ENCODE measurements at places on chromosomes 7 and 10. TPM values are rescaled to one million over a fixed set of nuclear protein-coding genes. Genes with fewer than 3 reads are reported as not detected.

Gene AVL9
- 49.0 TPM for total RNA-seq

Gene SH2D4B
- total RNA-seq = 0.34 TPM

Gene GCC1
- total RNA-seq = 24.9 TPM

Gene SLC26A5
- 0.85 TPM for total RNA-seq

Gene CHCHD2
- total RNA-seq = 387 TPM

Gene KCNMA1
- total RNA-seq = 0.05 TPM

Gene SERPINE1
- total RNA-seq = 399 TPM

Gene SFTPA1
- total RNA-seq = not detected

Gene LRMDA
- total RNA-seq = 7.6 TPM

Gene GPR85
- 0.42 TPM for total RNA-seq

Gene MAT1A
- total RNA-seq = not detected

Gene SORBS1
- total RNA-seq = 3.6 TPM

Gene EEPD1
- total RNA-seq = 5.1 TPM

Gene C10orf62
- total RNA-seq = 0.34 TPM

Gene PITX3
- not detected for total RNA-seq

Gene TMEM229A
- not detected for total RNA-seq

Gene ASB4
- total RNA-seq = not detected

Gene OR6V1
- total RNA-seq = not detected

Gene LFNG
- 36.4 TPM for total RNA-seq

Gene NAPEPLD
- 6.4 TPM for total RNA-seq

Gene MEOX2
- total RNA-seq = 53.9 TPM

Gene ENKUR
- total RNA-seq = 0.17 TPM

Gene HOGA1
- total RNA-seq = 0.85 TPM

Gene ZNF804B
- not detected for total RNA-seq

Gene CXCL12
- 2.9 TPM for total RNA-seq

Gene SPDYE16
- not detected for total RNA-seq

Gene CYP3A4
- total RNA-seq = not detected

Gene ANKRD30A
- not detected for total RNA-seq

Gene TMEM273
- 49.9 TPM for total RNA-seq

Gene CTAGE15
- not detected for total RNA-seq

Gene ECHS1
- total RNA-seq = 95.4 TPM

Gene COMMD3
- total RNA-seq = 40.0 TPM

Gene TEX36
- not detected for total RNA-seq

Gene GLUD1
- 207 TPM for total RNA-seq

Gene TMEM270
- total RNA-seq = not detected

Gene PNLIPRP2
- not detected for total RNA-seq

Gene LRRC17
- total RNA-seq = 2.0 TPM

Gene ANKRD7
- not detected for total RNA-seq

Gene SPDYE9
- total RNA-seq = not detected

Gene METTL27
- 0.70 TPM for total RNA-seq

Gene GDF10
- total RNA-seq = not detected

Gene ZNRF2
- 13.4 TPM for total RNA-seq
